ENCODE measurements at places on chromosomes 2 and 18. TPM values are rescaled to one million over a fixed set of nuclear protein-coding genes. Genes with fewer than 3 reads are reported as not detected.

GRCh38 chr18:13725566-13726231 is 659 bp downstream of the FAM210A start:
- peak; percentile 22 for DNase-seq
- H3K4me1 ChIP-seq = peaks cover 19% of the 10 kb centered on the region
- H3K4me3 ChIP-seq = peak overlapping the region; percentile 98
- no peaks in the 10 kb centered on the region for H3K36me3 ChIP-seq
- peak overlapping the region; percentile 21 for H3K27ac ChIP-seq
- no peaks in the 10 kb centered on the region for H3K27me3 ChIP-seq

DNA sequence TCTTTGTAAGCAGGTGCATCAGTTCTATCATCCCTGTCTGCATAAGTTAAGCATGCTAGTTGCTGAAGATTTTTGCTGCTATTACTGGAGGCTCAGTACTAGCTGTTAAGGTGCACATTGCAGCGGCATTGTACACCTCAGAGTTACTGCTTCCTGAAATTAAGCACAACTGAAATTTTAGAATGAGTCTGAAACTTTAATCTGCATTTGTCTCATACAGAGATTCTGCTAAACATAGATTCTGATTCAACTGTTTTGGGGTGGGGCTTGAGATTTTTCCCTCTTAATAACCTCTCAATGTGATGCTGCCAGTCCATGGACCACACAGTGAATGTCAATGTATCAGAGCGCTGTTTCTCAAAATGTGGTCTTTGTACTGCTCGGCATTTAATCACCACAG is 585.7 kb upstream of the GCFC2 start:
- H3K27me3 ChIP-seq = no peaks in the 10 kb centered on the region
- no peak overlapping the region for H3K27ac ChIP-seq
- DNase-seq = no peak
- H3K4me1 ChIP-seq = no peaks in the 10 kb centered on the region
- no peaks in the 10 kb centered on the region for H3K36me3 ChIP-seq

DNA sequence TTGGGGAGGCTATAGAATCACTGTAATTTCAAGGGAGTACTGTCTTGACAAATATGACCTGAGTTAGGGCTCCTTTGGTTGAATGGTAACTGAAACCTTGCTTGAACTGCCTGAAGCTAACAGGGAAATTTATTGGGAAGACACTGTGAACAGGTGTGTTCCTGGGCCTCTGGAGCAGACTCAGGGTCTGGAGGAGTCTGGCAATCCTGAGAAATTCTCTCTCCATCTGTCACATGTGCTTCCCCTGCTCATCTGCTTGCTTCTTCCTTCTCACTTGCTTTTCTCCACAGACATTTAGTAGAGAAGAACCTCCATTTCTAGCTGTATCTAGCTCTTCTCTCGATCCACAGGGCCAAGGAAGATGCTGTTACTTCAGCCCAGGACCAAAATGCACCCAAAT is 476.5 kb downstream of the LRP1B start:
- no peaks in the 10 kb centered on the region for H3K36me3 ChIP-seq
- no peak overlapping the region for H3K27ac ChIP-seq
- peaks cover 2% of the 10 kb centered on the region for H3K27me3 ChIP-seq
- no peak for DNase-seq

SCYGR4 gene
- total RNA-seq = not detected

CYRIA gene
- 38.4 TPM for total RNA-seq

TWSG1 gene
- total RNA-seq = 69.6 TPM

Data from endothelial cell of umbilical vein (primary cell).